Hematopoietic multipotent progenitor cell (in vitro differentiated cells): ENCODE measurements at places on chromosomes 4 and X.

GRCh38 chr4:167443841-167444240, 209.5 kb upstream of the SPOCK3 start:
- no peak for DNase-seq

- DNase-seq, result no peak
Measured at GRCh38 chrX:103362474-103362873, 6.2 kb downstream of the TCEAL9 start.

- DNase-seq, result no peak
Measured at GRCh38 chrX:41055740-41056139, 29.5 kb upstream of the USP9X start.

DNA sequence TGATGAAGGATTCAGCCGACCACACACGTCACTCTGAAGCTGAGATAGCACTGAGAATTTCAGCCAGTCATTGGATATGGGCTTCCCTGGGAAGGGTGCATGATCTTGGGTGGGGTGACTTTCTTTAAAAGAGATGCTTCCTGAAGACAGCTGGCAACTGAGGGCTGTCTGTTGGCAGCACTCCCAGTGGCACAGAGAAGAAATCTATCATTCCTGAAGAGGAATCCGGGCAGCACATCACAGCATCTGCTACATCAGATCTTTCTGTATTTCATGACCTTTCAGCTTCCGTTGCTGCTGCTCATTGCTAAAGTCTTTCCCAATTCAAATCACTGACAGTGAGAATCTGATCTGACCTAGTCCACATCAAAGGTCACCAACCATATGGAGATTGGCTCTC, 193.8 kb upstream of the RBPJ start:
- no peak for DNase-seq

DNA sequence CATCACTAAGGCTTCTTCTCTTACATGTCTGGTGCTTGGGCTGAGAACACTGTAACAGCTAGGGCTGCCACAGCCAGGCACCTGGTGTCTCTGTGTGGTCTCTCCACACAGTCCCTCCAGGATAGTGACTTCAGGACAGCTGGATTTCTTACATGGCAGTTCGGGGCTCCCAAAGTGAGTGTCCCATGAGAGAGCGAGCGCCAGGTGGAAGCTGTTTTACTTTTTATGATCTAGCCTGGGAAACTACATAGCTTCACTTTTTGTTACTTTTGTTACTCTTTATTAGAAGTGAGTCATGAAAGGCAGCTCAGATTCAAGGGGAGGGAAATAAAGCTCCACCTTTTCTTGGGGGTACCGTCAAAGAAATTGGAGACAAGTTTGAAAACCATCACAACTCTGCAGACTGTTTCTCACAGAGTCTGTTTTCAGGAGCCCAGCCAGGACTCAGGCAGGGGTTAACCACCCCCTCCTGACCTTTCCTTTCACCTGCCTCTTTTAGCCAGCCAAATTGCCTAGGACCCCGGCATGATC, 373.0 kb downstream of the MID1IP1 start:
- no peak for DNase-seq
